ENCODE measurements at places on chromosomes 7 and 10.

- no peak for DNase-seq
These were observed 85.9 kb downstream of the ELFN1 start for GRCh38 chr7:1755783-1756625.

GRCh38 chr7:154304231-154304630 lies 252.0 kb downstream of the DPP6 start:
- DNase-seq, result no peak

- no peak for DNase-seq
These were observed 29.8 kb downstream of the CPVL start for GRCh38 chr7:29116361-29117200.

DNA sequence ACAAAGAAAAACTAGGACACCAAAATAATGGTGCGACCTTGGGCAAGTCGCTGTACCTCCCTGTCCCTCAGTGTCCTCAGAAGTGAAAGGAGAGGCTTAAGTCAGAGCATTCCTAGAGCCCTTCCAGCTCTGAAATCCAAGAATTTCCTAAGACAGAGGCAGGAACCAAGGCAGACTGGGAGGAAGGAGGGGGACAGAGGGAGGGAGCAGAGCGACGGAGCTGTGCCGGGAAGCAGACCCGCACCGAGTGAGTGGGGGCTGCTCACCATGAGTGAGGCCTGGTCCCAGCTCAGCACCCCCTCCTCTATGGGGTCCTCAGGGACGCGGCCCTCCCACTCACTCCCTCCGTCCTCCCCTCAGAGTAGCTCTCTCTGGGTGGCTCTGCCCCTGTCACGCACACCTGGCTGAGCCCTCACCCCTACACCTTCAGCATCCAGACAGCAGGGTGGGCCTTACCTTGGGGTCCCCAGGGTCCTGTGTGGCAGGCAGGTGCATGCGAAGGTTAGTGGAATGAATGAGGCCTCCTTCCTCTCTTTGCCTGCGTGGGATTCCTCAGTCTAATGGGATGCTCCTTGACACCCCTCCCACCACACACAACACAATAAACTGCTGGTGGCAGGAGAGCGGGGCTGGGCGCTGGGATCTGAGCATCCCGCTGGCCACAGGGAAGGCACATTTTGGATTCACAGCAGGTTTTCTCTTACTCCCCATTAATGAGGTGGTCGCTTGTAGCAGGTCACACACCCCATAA lies 4.6 kb upstream of the SMARCD3 start:
- no peak for DNase-seq

- DNase-seq, result no peak
These were observed 45.4 kb downstream of the C10orf143 start for GRCh38 chr10:130065251-130065650.

DNA sequence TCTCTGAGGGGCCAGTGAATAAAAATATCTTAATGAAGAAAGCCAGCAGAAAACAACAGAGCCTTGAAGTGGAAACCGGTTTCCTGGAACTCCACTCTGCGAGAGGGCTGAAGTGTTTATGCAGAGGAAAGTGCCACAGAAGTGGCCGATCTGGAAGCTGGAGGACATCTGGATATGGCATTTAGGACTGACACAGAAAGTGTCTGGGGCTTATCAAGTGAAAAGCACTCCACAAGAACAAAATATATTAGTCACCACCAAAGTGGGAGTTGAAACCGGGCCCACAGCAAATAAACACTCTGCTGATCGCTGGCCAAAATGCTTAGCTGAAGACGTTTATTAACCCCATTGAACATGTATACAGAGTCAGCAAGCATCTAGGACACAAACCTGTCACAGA lies 7.8 kb downstream of the NOD1 start:
- no peak for DNase-seq

- DNase-seq, result no peak
These were observed 119.9 kb upstream of the COL1A2 start for GRCh38 chr7:94274828-94275227.

GRCh38 chr10:71473671-71474599 lies 77.2 kb downstream of the CDH23 start:
- DNase-seq, result no peak

GRCh38 chr10:36712695-36713094 lies 412.7 kb upstream of the ANKRD30A start:
- DNase-seq, result no peak

DNA sequence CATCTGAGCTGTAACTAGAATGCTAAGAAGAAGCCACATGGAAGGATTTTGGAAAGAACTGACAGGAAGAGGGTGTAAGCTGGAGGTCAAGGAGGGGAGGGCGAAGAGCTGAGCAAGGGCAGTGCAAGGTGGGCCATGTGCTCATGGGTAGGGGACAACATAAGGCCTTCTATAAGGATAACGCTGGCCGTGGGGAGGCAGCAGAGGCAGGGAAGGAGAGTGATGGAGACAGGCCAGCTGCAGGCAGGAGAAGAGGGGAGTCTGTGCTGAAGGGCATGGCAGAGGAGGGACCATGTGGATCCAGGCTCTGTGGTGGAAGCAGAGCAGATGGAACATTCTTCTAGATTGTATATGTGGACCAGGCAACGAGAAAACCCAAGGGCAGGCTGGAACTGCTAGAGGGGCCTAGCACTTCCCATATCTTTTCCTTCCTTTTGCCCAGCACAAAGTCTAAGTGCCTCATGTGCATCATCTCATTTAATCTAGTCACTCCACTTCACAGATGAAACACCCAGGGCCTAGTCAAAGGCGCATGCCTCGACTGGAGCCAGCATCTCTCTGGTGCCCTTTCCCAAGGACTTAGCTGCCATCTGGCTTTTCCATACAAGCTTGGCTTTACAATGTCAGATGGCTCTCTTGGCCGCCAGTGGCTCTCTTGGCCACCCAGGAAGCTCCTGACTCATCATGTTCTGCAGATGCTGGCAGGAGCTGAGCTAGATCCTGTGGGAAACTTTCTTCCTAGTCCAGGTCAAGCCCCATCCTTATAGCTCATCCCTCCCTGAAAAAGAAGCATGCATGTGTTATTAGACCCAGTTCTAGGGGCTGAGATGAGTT lies 6.6 kb downstream of the LRRC18 start:
- DNase-seq, result no peak

GRCh38 chr7:136213012-136213411 lies 235.9 kb upstream of the MTPN start:
- no peak for DNase-seq

DNA sequence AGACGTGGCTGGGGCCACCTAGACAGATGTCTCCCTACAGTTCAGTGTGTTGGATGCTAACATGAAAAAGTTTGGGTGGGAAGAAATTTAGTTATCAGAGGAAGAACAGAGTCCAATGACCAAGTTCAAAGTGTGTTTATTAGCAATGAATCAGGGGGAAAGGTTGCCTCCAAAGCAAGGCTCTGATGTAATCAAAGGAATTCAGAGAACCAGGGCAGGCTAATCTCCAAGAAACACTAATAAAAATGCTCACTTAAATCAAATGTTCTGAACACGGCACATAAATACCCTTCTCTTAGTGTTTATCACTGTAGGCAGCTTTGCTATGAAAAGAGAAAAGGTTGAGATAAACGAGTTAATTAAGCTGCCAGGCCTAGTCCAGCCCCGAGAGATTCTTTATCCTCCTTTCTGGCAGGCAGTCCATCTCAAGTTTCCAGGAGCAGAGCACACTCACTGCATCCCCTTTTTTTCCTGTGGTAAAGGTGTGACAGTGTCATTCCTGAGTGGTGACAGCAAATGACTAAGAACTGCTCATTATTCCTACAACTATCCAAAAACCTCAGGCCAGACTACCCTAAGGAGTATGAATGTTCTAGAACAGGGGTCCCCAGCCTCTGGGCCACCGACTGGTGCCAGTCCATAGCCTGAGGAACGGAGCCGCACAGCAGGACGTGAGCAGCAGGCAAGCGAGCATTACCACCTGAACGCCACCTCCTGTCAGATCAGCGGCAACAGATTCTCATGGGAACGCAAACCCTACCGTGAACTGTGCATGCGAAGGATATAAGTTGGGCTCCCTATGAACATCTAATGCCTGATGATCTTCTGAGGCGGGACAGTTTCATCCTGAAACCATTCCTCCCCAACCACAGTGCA lies 66.9 kb upstream of the FHIP2A start:
- DNase-seq, result no peak

GRCh38 chr10:61125560-61126170 lies 181.7 kb upstream of the RHOBTB1 start:
- DNase-seq, result no peak

- no peak for DNase-seq
These were observed 7.3 kb downstream of the TWIST1 start for GRCh38 chr7:19110026-19110730.

DNA sequence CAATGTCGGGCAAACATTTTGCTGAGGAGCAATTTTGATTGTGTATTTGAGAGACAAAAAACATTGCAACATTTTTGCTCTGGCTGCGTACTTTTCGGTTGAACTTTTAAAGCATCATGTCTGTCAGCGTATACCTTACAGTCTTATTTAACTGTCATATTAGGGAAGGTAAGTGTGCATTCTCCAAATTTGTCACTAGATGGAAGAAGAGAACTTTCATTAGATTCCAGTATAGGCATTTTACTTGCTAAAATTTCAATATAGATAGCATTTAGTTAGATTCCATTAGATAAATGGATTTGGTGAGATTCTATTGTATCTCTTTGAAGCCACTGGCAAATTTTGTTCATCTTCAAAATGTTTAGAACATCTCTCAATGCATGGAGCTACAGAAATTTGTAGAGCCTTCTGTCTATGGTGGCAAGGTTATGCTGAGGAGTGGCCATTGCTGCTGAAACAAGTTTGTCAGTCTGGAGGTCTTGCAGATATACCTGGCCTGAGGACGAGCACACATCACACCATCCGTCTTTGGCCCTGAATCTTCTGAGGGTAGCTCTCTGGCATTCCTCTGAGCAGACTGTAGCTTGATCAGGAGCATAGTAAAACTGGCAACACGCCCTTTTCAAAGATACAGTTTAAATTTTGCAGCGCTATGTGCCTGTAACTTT lies 437.5 kb upstream of the MBL2 start:
- no peak for DNase-seq

DNA sequence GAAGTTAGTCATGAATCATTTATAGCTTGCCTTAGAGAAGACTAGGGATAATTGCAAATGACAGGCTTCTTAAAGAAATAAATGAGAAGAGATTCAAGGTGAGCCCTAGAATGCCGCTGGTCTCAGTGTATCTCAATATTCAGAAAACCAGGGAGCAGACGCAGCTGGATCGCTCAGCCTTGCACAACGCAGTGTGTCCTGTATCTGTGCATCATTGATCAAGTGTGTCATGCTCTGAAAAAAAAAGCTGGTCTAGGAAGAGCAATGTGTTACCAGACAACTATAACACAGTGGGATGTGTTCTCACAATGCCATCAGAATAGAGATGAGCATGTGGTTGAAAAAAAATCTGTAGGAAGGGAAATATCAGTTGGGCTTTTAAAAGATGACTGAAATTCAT lies 230.1 kb downstream of the CALN1 start:
- no peak for DNase-seq

DNA sequence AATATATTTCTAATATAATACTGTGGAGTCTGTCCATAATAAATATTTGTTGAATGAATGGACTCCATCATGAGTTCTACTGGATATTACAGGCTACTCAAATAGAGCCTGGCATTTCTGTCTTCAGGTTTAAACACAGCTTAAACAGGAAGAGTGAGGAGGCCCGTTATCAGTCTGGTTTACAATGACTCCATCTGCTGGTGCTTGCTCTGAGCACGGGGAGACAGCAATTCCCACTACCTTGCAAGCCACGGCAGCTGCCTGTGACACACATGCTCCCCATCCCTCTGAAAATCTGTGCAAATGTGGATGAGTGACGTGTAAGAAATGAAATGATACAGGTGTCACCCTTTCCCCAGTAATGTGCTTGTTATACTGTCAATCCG lies 293.5 kb upstream of the IMMP2L start:
- no peak for DNase-seq

GRCh38 chr7:94655848-94656657 lies at the start of gene SGCE:
Gene SGCE (minus strand): TSS chr7:94656133. CDS start chr7:94656098, 35 bp downstream.
- no peak for DNase-seq

- no peak for DNase-seq
These were observed 48.9 kb downstream of the MKI67 start for GRCh38 chr10:128077155-128077875.

DNA sequence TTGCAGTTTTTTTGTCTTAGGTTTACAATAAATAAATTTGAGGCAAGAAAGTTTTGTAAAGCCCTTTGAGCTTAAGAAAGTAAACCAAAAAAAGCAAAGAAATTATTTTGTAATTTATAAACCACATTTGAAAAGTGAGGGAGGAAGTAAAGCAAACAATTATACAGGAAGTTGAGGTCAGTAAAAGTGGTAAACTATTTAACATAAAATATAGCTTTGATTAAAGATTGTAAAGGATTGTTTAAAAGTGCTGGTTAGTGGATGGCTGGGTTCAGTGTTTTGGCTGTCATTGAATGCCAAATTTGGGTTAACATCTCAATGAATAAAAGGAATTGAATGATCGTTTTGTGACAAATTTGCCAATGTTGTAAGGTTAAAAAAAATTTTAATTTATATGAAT lies 9.9 kb downstream of the SOSTDC1 start:
- DNase-seq, result no peak

DNA sequence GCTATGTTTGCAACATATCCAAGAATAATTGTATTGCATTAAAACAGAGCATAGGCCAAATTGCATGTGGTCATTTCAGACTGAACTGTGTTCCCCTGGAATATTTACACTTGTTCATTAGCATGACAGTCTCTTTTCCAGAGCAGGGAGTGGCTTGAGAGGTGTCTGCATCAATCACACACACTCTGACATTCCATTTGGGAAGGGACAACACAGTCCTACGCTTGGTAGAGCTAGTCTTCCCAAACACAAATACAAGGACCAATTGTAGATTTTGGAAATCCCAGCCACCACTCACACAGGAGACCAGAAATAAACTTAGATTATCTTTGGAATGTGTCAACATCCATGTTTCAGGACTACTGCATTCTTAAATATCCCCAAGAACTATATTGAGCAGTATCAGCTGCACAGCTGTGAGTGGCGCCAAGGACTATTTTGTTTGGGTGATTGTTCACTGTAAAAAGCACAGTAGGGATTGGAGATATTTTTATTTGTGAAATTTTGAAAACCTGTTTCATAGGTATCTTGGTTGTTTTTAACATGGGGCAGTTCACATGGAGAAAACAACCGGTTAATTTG lies 93.6 kb upstream of the PRR15 start:
- no peak for DNase-seq

DNA sequence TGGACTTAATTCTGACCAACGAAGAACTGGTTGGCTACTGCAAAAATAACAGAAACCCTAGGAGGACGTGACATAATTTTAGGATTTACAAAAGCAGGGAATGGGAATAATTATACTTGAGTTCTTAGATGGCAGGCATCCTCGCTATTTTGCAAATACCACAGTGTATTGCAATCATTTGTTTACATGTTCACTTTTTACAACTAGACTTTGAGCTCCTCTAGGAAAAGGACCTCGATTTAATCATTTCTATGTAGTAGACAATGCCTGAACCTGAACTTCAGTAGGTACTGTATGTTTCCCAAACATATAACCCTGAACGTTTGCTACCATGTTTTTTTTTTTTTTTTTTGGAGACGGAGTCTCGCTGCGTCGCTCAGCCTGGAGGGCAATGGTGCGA lies 137.7 kb downstream of the CNOT4 start:
- no peak for DNase-seq

GRCh38 chr10:74928742-74929191 lies 102.4 kb downstream of the KAT6B start:
- no peak for DNase-seq

- DNase-seq, result no peak
These were observed 104.0 kb downstream of the SLIT1 start for GRCh38 chr10:97081621-97082235.
